ENCODE measurements at places on chromosomes 5 and 9.
A peak's percentile ranks its signal among the peaks of the same experiment; 100 is the strongest.

GRCh38 chr9:104088416-104088815 lies 5.7 kb upstream of the SMC2 start:
- no peak for DNase-seq

- DNase-seq = no peak
These were observed 542.4 kb downstream of the RAB3C start for GRCh38 chr5:59125011-59125961.

DNA sequence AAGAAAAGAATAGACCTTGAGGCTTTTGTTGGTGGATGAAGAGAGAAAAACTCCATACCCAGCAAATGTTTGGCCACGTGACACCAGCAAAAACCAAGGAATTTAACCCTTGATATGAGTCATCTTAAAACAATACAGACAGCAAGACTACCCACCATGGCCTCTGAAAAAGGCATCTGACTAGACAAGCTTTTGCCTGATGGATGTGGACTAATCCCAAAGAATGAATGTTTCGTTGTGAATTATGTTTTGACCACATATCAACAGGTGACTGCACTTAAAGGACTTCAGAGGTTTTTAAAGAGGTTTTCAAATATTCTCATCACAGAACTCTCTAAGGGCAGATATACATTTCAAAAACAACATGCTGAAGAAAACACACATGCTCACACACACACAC lies 33.0 kb upstream of the SLC1A3 start:
- DNase-seq = no peak

DNA sequence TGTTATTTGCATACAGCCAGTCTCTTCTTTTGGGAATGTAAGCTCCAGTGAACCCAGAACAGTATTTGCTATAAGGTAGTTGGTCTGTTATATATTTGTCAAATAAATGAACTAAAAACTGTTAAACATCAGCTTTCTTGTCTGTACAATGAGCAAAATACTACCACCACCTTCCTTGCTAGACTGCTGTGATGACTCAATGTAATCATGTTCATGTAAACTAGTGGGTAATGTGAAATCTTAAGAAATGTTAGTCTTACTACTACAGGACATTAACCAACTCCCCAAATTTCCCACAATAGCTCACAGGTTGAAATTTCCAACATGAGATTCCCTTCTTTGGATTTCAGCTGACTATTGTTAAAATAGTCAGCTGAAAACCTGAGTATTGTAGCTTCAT lies 176.1 kb downstream of the TRPM3 start:
- no peak for DNase-seq

- no peak for DNase-seq
These were observed 23.3 kb upstream of the CPLANE1 start for GRCh38 chr5:37272511-37272910.

DNA sequence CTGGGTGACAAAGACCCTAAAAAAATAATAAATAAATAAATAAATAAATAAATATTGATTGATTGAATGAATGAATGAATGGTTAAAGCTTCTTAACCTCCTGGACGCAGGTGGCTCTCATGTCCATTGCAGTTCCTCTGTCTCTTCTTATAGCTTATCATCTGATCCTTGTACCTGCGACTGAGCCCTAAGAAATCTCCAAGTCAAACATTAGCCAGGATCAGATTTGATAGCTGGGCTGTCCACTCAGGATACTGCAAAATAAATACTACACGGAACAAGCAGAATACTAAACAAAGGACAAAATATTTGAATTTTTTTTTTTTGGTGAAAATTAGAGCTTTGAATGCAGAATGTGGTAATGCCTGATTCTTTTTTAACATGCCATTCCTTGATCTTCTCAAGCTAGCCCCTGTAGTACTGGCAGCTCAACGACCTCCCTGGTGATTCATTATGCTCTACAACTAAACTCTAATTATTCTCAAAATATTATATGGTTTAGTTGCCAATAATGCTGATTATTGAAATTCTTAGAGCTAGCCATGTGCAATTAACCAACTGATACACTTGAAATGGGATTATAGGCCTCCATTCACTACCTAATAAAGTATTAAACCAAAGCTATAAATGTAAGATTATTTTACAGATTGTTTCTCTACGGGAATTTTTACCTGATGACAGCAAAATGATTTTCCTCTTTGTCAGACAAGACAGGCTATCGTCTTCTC lies 9.9 kb upstream of the TMEM245 start:
- DNase-seq = no peak

DNA sequence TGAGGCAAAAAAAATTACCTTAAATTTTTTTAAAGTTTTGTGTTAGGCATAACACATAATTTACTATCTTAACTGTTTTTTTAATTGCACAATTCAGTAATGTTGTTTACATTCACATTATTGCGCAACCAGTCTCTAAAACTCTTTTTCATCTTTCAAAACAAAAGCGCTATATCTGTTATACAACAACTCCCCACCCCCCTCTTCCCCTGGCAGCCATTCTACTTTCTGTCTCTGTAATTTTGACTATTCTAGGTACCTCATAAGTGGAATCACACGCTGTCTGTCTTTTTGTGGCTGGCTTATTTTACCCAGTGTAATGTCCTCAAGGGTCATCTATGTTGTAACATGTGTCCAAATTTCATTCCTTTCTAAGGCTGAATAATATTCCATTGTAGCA lies 241.5 kb upstream of the DMRT1 start:
- no peak for DNase-seq

GRCh38 chr9:88291056-88291455 lies 97.2 kb upstream of the SPIN1 start:
- no peak for DNase-seq

DNA sequence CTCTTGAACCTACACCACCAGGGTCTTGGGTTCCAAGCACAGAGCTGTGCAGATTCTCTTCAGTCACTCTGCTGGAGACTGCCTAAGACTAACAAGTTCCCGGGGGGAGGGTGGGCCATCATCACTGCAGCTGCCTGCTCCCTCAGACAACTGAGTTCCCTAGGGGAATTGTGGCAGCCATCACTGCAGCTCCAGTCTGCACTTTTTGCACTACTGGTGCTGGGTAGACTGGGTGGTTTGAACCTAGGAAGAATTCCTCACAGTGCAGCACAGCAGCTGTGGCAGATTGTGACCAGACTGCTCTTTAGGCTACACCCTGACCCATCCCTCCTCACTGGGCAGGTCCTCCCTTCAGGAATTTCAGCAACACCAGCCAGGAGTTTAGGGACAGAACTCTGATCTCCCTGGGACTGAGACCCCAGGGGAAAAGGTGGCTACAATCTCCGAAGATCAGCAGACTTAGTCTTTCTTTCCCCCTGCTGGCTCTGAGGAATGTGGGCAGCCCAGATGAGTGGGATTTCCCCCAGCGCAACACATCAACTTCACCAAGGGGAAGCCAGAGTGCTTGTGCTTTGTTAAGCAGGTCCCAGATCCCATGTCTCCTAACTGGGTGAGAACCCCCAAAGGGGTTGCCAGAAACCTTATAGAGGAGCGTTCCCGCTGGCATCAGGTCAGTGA lies 30.9 kb upstream of the RGMB start:
- DNase-seq = no peak

DNA sequence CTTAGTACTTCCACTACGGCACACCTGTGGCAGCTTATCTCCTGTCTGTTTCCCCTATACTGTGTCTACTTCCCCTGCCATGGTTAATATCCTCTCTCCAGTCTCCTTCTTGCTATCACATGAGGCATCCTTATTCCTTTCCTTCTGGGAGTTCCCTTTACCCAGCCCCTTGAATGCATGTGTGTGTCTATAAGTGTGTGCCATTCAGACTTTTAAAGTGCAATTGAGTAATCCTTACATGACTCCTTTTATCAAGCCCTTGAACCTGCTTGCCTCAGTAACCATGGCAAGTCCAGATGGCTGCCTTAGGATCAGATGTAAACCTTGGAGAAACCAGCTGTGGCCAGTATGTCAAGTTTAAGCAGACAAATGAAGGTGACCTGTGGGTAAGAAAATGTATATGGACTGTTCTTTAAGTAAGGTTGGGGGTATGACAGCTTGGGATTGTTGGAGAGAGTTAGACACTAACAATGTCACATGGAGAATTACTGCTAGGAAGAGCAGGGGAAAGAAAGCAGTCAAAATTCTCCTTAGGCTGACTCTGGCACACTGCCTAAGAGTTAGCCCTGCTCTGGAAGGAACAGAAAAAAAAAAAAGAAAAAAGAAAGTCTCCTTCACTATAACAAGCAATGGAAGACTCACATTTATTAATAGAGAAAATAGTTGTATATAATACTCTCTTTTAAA lies 142.1 kb downstream of the HINT1 start:
- DNase-seq = no peak

DNA sequence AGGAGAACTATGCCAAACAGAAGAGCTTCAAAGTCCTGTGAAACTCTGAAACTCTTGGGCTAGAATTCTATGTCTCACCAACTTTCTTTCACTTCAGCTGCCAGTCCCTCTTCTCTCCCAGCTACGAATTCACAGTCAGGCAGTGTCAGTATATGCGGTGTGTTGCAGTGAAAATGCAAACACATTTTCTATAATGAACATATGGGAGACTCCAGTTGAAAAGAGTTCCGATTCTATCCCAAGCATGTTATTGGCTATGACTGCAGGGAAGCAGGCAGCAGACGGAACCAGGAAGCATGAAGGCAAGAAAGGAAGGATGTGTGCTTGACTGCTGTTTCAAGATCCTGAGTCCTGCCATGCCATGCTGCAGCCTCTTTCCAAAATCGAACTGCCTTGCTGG lies 515.7 kb upstream of the TLE4 start:
- DNase-seq = no peak

DNA sequence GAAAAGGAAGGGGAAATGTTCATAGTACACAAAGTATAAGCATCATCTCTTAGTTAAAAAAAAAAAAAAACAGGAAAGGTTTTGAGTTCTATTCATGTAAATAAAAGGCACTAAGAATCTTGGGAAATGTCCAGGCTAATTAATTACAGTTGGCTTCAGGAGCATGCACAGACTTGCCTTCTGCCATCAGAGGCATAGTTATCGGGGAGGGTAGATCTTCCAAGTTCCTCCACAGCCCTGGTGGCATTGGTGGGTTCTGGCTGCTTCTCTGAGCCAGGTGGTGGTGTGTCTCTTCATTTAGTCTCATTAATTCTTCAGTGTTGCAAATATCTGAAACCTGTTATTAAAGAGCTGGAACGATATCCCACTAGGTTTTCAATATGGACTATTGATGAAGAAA lies 85.2 kb downstream of the TMEM252 start:
- no peak for DNase-seq

GRCh38 chr5:83564069-83564749 lies 92.7 kb downstream of the VCAN start:
- no peak for DNase-seq

DNA sequence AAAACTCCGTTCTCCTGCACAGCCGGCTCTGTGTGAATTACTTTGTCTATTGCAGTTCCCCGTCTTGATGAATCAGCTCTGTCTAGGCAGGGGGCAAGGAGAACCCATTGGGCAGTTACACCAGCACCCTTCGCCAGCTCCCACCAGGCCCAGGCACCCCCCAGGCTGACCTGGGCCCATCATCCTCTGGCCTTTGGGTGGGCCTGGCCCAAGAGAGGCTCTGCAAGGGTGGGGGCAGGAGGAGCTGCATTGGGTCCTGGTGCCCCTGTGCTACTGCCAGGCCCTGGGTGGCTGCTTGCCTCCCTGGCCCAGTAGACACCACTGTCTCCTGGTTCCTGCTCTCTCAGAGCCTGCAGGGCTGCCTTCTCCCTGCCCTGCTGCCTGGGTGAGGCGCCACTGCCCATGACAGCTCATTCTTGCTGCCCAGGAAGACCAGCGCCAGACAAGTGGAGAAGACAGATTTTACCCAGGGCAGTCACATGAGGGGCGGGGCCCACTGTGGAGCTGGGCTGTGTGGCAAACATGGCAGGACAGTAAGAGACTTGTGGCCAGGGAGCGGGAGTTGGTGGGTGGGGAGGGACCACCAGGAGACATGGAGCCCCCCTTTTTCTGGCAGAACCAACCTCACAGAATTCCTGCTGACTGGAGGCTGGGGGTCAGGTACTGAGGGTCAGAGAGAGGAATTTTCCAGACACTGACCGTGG lies 67.2 kb downstream of the MRPL36 start:
- no peak for DNase-seq

DNA sequence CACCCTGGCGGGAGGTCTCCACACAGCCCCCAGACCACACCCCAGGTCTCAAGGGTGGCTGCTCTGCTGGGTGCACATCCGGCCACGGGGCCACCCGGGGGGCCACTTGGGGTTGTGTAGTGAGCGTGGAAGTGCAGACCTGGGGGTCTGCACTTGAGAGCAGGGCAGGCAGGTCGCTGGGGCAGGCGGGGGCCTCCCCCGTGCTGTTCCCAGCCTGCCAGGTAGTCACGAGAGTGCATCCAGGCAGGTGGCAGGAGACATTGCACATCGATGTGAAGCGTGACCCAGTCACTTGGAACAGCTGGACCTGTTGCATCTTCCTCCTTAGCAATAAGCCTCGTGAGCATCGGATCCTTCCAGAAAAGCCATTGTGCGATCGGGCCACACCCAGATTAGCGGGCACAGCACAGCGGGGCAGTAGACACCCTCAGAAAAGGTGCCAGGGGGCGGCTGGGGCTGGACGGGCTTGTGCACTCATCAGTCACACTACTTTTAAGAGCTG lies 4.8 kb upstream of the ENTPD8 start:
- DNase-seq = no peak

- no peak for DNase-seq
These were observed 633.2 kb upstream of the FAM174A start for GRCh38 chr5:99901972-99902371.

GRCh38 chr5:170221327-170221741 lies 11.5 kb upstream of the C5orf58 start:
- no peak for DNase-seq

GRCh38 chr9:106588626-106589025 lies 274.3 kb upstream of the ZNF462 start:
- DNase-seq = no peak

GRCh38 chr5:6195711-6196358 lies 182.5 kb downstream of the MED10 start:
- DNase-seq = no peak

- DNase-seq = no peak
These were observed 66.0 kb upstream of the GNA14 start for GRCh38 chr9:77714077-77714549.

GRCh38 chr9:36486933-36487481 lies 85.7 kb upstream of the MELK start:
- peak; percentile 49 for DNase-seq

DNA sequence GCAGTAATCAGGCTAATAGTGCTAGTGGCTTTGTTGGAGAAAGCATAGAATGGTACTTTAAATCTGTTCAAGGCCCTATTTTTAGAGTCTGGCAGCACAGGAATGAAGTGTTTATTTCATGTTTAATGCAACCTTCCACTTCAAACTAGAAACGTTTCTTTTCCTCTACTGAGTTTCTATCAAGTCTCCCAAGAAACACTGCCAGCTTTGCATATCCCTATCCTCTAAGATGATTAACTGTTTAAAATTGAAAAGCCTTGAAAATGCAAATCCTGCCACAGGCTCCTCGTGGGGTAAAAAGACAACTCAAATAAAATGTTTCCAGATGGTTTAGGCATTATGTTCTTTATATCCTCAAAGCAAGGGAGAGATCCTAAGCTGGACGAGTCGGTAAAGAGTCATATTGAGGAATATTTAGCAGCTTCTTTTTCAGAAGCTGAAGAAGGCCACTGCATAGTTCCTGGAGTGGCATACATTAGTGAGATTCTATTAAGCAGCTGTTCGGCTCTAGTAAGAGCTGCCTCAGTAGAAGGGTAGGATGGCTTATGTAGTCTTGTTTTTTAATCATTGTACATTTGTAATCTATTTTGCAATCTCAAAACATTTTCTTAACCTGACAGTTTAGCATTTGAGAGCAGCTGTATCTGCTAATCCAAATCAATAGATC lies 251.2 kb downstream of the CHSY3 start:
- DNase-seq = no peak

GRCh38 chr5:150142959-150143349 lies 12.7 kb downstream of the PDGFRB start:
- DNase-seq = no peak

GRCh38 chr5:134577796-134578577 lies 52.5 kb downstream of the JADE2 start:
- peak; percentile 81 for DNase-seq
